ENCODE measurements at places on chromosomes 11 and 22.

- no peak for DNase-seq
Measured at GRCh38 chr22:50608996-50609395, 8.4 kb downstream of the MAPK8IP2 start.

DNA sequence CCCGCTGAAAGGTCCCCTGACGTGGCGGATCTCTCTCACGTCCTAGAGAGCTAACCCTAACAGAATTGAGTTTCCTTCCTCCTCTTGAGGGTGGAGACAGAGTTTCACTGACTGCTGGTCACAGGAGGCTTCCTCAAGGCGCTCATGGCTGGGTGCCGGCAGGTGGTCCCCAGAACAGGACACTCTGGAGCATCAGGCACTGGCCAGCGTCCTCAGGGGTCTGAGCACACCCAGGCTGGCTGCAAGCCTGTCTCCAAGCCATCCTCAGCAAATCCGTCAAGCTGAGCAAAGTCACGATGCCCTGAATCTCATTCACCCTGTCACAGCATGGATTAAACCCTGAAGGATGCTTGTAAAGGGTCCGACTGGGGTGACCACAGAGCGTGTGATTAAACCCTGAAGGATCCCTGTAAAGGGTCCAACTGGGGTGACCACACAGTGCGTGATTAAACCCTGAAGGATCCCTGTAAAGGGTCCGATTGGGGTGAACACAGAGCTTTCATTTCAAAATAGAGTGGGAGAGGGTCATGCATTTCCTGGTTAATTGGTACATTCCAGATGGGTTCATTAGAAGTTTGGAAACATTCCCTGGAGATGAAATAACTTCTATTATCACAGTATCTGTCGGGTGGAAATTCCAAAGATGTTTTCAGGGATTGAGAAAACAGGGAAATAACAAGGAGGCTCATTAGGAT, 473.0 kb downstream of the BRD1 start:
- DNase-seq: no peak

- no peak for DNase-seq
Measured at GRCh38 chr11:130781931-130782330, 134.3 kb downstream of the SNX19 start.

- no peak for DNase-seq
Measured at GRCh38 chr11:119844808-119845207, 115.8 kb upstream of the NECTIN1 start.

GRCh38 chr11:71238285-71238875, 14.0 kb downstream of the SHANK2 start:
- no peak for DNase-seq

GRCh38 chr11:2669634-2670469, 29.9 kb downstream of the KCNQ1OT1 start:
- no peak for DNase-seq

GRCh38 chr11:99351624-99352023, 330.9 kb downstream of the CNTN5 start:
- DNase-seq: no peak

Data from head of caudate nucleus (tissue), 42 donors.